ENCODE measurements at places on chromosomes 16 and 17.

GRCh38 chr17:49477709-49478108 lies 17.4 kb upstream of the NGFR start:
- no peak for DNase-seq

DNA sequence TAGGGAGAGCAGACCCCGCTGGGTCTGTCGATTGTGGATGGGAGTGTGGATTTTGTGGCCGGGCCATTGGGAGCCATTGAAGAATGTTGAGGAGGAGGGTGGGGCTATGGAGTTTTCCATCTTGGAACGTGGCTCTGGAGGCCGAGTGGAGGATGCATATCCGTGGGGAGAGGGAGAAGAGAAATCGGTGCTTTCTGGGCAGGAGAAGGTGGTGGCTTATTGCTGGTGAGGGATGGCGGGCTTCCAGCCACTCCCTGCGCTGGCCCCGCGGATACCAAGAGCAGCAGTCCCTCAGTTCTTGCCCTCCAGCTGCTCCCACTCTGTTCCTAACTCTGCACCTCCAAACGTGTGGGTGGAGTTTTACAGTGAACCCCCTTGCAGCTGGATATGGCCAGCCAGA lies 162.4 kb downstream of the CMIP start:
- DNase-seq = no peak

- no peak for DNase-seq
These were observed 140.7 kb downstream of the XYLT1 start for GRCh38 chr16:17330044-17330443.

DNA sequence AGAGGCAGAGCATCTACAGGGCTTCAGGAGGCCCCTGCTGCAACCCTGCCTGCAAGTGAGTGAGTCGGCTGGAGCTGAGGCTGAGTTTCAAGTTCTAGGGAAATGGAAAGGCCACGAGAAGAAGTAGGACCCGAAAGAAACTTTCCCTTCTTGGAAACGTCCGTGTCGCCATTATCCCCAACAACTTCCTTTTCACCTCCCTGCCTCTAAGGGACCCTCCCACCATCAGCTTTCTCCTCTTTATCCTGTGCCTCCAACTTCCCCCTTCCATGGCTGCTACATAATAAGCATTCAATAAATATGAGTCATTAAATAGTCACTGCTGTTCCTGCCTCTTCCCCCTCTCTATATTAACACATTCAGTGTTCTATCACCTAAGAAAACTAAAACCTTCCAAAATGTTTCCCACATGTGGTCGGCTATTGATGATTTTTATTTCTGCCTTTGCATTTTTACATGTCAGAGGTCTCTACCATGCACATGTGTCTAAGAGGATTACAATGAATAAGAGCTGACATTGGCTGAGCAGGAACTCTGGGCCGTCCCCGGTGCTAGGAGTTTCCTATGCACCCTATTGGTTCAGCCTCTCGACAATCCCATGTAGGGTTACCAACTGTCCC lies 115.9 kb upstream of the TNRC6C start:
- DNase-seq = no peak

GRCh38 chr16:83233153-83233552 lies 574.6 kb upstream of the HSBP1 start:
- DNase-seq = no peak

GRCh38 chr16:22427556-22427955 lies 53.1 kb upstream of the CDR2 start:
- no peak for DNase-seq

- peak; percentile 18 for DNase-seq
These were observed at the start of gene MFSD6L for GRCh38 chr17:8798846-8799569. Gene MFSD6L, minus strand, starts transcription at chr17:8799365. Its CDS starts 245 bp downstream, at chr17:8799120.

DNA sequence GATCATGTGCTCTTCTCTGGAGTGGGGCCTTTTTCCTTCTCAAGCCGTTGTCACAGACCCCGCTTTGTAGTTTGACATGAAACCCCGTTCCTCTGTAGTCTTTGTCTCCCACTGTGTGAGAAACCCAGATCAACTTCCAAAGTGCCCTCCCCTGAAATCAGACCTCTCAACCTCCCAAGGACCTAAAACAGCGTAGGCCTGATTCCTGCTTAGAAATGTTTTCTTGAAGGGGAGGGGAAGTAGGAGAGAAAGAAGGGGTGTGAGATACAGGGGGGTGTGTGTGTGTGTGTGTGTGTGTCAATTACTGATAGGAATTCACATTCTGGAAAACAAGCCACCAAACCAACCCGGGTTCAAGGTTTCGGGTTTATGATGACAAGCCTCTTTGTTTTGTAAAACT lies 1.4 kb downstream of the UBE2O start:
- DNase-seq = no peak

DNA sequence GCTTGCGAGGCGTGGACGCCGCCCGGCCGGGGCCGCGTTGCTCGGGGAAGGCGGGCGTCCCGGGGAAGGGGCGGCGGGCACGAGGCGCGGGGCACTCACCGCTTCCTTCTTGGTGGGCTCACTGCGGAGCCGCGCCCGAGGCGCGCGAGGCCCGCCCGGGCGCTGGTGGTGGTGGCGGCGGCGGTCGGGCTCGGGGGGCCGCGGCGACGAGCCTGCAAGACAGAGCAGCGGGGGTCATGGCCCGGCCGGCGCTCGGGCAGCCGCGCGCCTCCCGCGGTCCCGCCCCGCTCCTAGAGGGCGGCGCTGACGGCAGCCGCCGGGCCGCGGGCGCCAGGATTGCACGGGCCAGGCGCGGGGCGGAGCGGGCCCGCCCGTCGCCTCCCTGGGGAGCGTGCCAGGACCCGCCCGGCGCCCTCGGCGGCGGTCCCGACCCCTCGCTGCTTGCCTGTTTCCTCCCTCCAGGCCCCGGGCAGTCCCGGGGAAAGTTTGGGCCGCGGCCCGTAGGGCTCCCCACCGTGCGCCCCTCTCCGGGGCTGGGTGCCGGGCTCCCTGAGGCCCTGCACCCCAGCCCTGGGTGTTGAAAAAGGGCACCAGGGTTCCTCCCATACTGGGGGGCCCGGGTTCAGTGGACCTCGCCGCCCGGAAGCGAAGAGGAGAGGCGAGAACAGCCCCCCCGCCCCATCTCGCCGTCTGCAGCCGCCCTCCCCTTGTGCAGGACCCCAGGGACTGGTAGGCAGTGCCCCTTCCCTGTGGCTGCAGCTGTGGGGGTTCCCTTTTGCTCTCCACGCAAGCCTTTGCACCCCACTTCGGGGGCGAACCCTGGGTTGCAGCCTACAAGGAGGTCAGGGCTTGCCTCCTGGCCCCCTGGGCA lies at the start of gene C16orf74:
Gene C16orf74 (minus strand): TSS at position 270 of the 871 bp plus-strand sequence. CDS start 15,879 bp downstream, outside the sequence.
- no peak for DNase-seq

DNA sequence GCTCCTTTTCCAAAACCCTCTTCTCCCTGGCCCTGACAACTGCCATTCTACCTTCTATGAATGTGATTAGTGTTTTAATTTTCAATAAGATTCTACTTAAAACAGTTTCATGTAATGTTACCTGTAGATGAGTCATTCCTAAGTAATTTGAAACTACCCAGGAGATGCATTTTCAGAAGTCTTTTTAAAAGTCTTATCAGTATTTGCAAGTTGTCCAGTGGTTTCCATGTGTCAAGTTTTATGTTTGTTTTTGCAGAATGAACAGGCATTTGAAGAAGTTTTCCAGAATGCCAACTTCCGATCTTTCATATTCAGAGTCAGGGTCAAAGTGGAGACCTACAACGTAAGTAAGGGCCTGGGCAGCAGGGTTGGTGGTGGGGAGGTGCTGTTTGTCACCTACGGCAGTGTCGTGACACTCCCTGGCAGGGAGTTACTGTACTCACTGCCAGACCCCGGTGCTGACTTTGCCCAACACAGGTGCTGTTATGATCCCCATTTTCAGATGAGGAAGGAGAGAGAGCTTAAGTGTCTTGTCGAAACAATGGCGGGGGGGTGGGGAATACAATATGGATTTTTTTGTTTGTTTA lies 65.0 kb downstream of the RPA1 start:
- no peak for DNase-seq

DNA sequence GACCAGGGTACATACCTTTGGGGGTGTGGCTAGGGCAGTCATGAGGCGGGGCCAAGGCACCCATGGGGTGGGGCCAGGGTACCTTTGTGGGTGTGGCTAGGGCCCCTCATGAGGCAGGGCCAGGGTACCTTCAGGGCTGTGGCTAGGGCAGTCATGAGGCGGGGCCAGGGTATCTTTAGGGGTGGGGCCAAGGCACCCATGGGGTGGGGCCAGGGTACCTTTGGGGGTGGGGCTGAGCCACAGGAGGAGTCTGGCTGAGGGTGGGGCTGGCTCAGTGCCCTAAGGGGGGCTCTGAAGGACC lies 3.5 kb downstream of the GNG13 start:
- DNase-seq = no peak

- DNase-seq = no peak
These were observed 11.1 kb upstream of the CHRNE start for GRCh38 chr17:4913994-4914393.

DNA sequence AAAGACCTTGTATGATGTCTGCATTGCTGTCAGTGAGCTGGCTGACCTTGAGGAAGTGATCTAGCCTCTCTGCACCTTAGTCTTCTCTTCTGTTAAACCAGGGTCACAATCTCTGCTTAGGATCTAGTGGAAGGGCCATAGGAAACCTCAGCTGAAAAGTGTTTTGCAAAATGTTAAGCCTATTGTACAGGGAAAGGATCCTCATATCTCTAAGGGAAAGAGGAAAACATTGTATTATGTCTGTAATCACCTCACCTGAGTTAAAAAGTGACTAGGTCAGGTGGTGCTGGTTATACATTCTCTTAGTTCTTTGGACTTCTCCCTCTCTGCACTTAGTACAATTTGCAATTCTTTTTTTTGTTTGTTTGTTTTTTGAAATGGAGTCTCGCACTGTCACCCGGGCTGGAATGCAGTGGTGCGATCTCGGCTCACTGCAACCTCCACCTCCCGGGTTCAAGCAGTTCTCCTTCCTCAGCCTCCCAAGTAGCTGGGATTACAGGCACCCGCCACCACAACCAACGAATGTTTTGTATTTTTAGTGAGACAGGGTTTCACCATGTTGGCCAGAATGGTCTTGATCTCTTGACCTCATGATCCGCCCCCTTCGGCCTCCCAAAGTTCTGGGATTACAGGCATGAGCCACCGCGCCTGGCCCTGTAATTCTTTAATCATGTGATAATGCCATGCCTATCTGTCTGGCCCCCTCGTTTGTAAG lies 2.0 kb upstream of the SEPHS2 start:
- no peak for DNase-seq

Data from NT2/D1 (cell line).